ENCODE measurements at places on chromosomes 11 and 22.
A peak's percentile ranks its signal among the peaks of the same experiment; 100 is the strongest.

GRCh38 chr22:23175817-23176644, 4.3 kb upstream of the BCR start:
- no peak for DNase-seq

DNA sequence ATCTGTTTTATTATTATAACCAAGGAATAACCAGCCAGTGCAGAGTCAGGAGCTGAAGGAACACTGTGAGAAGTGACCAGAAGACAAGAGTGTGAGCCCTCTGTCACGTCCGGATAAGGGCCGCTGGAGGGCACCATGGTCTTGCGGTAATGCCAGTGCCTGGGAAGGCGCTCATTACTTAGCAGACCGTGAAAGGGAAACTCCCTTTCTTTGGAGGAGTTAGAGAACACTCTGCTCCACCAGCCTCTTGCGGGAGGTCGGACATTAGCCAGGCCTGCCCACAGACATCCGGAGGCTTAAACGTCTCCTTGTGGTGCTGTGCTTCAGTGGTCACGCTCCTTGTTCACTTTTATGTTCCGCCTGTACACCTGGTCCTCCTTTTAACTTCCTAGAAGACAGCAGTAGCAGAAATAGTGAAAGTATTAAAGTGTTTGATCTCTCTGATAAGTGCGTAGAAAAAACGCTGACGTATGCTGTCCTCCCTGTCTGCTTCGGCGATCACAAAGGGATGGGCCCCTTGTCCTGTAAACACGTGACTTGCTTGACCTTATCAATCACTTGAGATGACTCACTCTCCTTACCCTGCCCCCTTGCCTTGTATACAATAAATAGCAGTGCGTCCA, 120.6 kb upstream of the LMO1 start:
- no peak for DNase-seq

- DNase-seq = no peak
Measured at GRCh38 chr22:36465232-36466021, 16.0 kb downstream of the TXN2 start.

GRCh38 chr11:113796663-113797259, 17.2 kb downstream of the CLDN25 start:
- no peak for DNase-seq

GRCh38 chr22:46090631-46091201, 59.6 kb upstream of the PPARA start:
- DNase-seq = no peak

GRCh38 chr11:83004746-83005556, 66.7 kb downstream of the RAB30 start:
- DNase-seq = peak; percentile 50

GRCh38 chr22:29833392-29833965, 4.6 kb downstream of the ASCC2 start:
- no peak for DNase-seq

DNA sequence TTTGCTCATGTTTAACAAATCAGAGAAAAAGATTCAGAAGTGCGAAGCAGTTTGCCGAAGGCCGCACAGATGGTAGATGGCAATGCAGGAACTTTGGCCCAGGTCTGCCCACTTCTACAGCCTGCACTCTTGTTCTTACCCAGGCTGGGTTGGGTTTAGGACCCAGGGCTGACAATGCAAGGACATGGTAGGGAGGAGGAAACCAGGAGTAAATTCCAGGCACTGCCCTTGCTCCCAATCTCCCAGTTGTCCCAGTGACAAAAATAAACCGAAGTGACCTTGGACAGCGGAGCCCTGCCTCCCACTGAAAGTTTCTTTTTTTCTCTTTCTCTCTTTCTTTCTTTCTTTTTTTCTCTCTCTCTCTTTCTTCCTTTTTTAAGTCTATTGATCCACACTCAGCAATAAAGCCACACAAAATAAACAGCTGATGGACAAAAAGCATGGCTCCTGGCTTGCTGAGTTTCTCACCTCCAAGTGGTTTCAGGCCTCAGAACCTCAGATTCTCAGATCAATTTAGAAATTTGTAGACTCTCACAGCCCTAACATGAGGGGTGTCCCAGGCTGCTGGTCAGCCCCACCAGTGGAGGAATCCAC, 33.5 kb upstream of the FCHSD2 start:
- no peak for DNase-seq
